SHP77 treated with DMSO at 0.1 percent for 48 hours (cell line): ENCODE measurements at places on chromosomes 3 and 15.
A peak's percentile ranks its signal among the peaks of the same experiment; 100 is the strongest.

DNA sequence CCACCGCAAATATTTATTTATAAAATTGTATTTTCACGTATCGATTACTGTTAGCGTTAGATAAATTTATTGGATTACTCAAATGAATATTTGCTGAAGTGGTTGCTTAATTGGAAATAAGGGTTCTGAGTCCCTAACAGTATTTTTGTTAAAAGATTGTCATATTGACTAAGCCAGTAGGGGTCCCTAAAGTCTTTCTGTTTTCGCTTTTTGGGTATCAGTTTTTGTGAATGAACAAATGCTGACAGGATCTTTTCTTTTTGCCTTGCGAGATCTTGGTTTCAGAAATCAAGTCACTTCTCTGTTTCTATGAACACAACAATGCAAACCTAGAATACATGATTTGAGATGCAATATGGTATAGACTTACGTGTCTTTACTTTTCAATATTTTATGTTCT, 7.1 kb downstream of the RAD51 start:
- DNase-seq: no peak

GRCh38 chr3:134597390-134597970, 53.3 kb downstream of the KY start:
- no peak for DNase-seq

DNA sequence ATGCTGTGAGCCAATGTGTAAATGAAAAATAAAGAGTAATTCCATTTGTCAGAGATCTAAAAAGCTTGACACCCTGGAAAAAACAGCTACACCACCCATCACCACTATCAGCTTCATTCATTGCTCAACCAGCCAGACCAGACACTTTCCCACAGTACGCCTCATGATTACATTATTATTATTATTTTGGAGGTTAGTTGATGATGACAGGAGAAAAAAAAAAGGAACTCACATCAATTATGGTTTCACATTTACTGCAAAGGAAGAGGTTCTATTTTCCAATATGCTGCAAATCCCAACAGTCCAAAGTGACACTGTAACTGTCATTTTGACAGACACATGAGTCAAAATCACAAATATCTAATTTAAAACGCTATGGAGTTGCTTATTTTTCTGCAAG, 134.7 kb upstream of the TSC22D2 start:
- no peak for DNase-seq

DNA sequence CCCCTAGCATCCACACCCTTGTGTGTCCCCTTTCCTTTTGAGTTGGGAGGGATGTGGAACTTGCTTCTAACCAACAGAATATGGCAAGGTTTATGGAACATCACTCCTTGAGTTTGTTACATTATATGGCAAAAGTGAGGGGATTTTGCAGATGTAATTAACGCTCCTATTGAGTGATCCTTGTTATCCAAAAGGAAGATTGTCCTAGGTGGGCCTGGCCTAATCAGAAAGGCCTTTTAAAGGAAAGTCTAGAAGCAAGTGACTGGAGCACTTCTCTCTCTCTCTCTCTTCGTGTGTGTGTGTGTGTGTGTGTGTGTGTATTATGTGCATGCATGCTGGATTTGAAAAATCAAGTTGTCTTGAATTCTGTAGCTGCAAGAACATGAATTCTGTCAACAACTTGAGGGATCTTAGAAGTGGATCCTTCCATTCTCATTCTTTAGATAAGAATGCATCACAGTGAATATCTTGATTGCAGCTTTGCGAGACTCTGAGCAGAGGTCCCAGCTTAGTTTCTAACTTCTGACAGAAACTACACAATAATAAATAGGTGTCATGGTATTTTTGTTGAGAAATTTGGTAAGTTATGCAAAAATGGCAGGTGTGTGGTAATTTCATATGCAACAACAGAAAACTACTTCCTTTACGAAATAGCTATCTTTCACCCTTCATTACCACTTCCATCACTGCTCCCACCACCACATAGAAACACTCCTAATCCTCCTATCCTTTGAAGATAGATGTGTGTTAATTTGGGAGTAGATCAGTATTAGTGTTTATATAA, 360.9 kb upstream of the CBLB start:
- DNase-seq: no peak

DNA sequence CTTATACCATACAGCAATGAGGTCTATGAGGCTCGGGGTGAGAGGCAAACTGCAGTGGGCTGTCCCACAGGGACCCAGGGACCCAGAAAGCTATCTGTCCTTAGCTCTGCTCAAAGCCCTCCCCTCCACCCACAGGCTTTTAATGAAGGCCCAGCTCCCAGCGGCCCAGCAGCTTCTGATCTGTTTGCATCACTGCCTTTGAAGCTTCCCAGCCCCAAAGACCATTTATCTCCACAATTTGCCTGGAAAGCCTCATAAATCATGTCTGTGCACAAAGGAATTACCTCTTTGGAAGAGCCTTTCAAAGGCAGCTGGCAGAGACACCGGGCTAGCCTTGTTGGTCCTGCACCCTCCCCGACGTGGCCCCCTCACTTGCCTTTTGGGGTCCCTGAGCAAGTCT, 123.9 kb downstream of the RAB11A start:
- DNase-seq: peak; percentile 65

GRCh38 chr3:72537448-72537847, 310.8 kb downstream of the SHQ1 start:
- no peak for DNase-seq

DNA sequence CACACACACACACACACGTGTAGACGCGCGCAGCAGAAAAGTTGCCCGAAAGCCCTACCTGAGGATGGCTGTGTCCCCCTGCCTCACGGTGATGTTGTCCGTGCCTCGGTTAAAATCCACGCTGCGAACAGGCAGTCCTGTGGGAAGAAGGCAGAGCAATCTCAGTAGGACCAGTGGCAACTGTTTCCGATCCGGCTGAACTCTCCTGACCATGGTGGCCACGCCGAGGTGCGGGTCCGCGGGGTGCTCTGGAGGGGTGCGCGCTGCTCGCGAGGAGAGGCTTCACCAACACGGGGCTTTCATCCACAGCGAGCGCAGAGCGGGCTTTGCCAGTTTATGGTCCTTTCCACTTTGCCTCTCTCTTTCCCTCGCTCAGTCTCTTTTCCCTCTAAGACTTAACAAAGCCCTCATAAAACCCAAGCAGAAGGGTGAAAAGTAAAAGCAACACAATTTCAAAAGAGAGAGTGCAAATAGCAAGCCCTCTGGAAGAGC, 422 bp downstream of the LSAMP start:
- no peak for DNase-seq

GRCh38 chr15:70486012-70486411, 277.3 kb downstream of the UACA start:
- DNase-seq: no peak

DNA sequence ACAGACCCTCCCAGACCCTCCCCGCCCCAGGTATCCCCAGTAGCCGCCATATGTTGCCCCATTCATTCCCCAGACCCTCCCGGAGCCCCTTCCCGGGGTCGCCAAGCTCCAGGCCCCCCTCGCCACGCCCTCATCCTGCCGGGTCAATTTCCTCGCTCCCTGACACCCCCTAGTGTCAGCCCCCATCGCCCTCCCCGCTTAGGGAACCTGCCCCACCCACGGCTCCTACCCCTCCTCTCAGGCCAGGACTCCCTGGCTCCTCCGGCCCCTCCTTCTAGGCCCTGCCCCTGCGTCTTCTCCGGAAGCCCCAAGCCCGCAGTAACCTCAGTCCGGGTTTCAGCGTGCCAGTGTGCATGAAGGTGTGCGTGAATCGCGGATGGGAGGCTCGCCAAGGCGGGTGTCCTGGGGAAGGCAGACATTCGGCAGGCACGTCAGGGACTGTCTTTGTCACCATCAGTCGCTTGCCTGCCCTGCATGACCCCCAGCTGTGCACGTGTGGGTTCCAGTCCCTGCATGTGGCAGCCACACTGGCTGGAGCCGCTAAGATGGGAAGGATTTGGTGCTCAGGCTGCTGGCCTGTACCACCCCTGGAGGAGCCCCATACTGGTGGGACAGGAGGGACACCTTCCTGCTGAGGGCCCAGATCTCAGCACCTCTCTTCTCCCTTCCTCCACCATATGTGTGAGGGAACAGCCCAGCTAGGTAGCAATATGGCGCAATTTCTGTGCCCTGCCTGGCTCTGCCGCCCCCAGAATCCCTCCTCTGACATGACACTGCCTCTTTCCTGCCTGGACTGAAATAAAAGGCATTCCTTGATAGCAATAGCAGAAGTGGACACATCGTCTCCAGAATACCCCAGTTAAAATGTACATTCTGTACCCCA, 693 bp downstream of the DISP2 start:
- DNase-seq: no peak
